Glomerular endothelial cell (primary cell): ENCODE measurements at places on chromosomes 5 and 9. TPM values are rescaled to one million over a fixed set of nuclear protein-coding genes. Genes with fewer than 3 reads are reported as not detected.

GRCh38 chr9:127186806-127187205 lies 64.4 kb upstream of the ANGPTL2 start:
- peak; percentile 39 for DNase-seq

DNA sequence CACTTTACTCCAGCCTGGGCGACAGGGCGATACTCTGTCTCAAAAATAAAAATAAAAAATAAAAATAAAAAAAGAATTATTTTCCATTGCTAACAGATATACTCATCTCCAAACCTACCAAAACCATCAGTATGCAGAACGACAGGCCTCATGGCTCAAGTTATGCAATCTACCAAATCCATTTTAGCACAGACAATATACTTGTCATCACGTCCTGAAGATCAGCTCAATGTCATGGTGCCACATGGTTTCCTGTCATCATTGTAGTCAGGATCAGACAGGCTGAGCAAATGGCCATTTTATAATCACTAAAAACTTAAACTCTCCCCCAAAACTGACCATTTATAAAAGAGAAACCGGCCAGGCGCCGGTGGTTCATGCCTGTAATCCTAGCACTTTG lies 69.1 kb downstream of the HABP4 start:
- DNase-seq: no peak

GRCh38 chr9:5909976-5910375 lies 19.3 kb downstream of the MLANA start:
- DNase-seq: no peak

Gene XRCC4
- 5.9 and 10.0 TPM in 2 replicates for total RNA-seq

- DNase-seq: no peak
These were observed 785 bp upstream of the P4HA2 start for GRCh38 chr5:132228241-132229035.

Gene ANAPC2
- total RNA-seq: 22.9 and 34.2 TPM in 2 replicates

Gene ZSWIM6
- 16.3 and 20.4 TPM in 2 replicates for total RNA-seq

DNA sequence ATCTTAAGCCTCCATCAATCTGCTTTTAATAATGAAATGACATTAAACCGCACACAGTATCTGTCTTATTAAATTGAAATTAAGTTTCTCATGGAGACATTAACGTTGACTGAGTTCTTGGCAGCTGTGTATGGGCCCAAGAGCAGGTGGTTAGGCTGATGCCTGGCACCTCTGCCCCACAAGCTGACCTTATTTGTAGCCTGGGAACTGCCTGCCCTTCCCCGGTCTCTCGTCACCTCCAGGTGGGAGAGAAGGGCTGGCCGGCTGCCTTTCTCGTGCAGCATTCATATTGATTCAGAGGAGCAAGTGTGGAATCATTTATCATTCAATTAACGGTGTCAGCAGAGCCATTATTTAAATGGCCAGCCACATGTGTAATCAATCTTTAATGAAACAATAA lies 53.0 kb upstream of the FCN1 start:
- DNase-seq: no peak

GRCh38 chr9:106218854-106219253 lies 524.5 kb downstream of the TMEM38B start:
- no peak for DNase-seq

Gene IFNA2
- total RNA-seq: not detected in 2 replicates

- DNase-seq: no peak
These were observed 315.6 kb downstream of the TRIM32 start for GRCh38 chr9:117002686-117003085.

GRCh38 chr5:113233606-113234005 lies 201.2 kb downstream of the TSSK1B start:
- DNase-seq: no peak

DNA sequence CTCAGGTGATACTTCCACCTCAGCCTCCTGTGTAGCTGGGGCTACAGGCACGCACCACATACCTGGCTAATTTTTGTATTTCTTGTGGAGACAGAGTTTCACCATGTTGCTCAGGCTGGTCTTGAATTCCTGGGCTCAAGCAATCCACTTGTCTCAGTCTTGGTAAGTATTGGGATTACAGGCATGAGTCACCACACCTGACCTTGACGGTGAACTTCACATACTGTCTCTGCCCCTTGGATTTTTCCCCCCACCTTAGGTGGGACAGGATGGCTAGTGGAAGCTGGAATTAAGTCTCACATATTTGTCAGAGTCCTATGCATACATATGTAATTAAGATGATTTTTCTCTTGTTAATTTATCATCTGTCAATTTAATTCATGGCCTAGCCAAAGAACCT lies 20.9 kb upstream of the RFK start:
- DNase-seq: no peak

Gene CDH6
- total RNA-seq: 6.7 and 22.1 TPM in 2 replicates

- DNase-seq: no peak
These were observed 156.4 kb upstream of the RUSC2 start for GRCh38 chr9:35333551-35333950.

Gene ADAMTS16
- 0.53 and 1.1 TPM in 2 replicates for total RNA-seq

DNA sequence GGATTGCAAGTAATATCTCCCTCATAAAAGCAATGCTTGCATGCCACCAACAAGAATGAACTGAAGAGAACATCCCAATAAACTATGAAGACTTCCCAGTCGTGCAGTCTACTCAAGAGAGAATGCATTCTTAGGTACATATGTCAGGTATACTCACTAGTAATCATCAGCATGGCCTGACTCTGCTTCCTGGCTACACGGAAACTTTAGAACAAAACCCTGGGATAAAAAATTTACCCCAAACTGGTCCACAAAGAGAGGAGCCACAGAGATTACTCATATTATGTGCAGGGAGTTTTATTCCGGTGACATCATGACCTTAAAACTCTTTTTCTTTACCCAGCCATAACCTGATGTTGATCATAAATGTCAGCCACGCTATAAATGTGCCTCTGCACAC lies 57.5 kb upstream of the PAPPA start:
- DNase-seq: no peak

DNA sequence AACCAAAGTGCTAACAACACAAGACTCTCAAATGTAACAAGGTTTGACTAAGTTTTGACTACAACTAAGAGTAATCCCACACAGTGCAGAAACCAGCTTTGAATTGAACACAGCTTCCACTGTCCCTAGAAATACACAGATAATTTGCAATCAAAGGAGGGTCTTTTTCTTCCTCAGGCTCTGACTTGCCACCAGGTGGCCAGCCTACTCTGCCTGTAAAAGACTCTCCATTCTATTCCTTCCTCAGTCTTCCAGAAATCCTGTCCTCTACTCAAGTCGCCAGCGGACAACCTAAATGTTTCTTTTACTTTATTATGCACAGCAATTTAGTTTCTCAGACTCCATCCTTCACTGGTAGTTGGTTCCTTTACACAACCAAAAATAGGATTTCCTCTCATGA lies 32.2 kb upstream of the MCTP1 start:
- DNase-seq: no peak

GRCh38 chr9:30476826-30477225 lies 1907.6 kb upstream of the ACO1 start:
- no peak for DNase-seq

DNA sequence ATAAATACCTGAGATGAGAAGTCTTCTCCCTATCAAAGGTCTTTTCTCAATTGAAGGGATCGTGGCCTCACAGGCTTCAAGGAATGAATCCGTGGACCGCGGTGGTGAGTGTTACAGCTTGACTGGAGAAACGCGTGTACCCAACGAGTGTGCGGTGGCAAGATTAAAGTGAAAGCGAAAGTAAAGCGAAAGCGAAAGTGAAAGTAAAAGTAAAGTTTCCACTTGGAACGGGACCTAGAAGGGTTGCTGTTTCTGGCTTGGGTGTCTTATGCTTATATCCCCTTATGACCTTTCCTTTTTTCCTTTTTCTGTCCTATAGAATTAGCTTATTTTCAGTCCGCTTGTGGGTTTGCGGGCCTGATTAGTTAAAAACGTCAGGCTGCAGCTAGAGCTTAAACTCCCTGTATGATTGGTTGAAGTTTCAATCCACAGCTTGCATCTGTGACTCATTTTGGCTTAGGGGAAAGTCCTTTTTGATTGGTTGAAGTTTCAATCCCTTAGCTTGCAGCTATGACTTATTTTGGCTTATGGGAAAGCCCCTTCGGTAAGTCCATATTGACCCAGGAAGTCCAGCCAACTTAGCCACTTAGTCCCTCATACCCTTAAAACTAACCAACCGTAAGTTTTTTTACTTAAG lies 924.3 kb upstream of the CDH10 start:
- no peak for DNase-seq

Gene WDR31
- 0.68 and 0.99 TPM in 2 replicates for total RNA-seq

DNA sequence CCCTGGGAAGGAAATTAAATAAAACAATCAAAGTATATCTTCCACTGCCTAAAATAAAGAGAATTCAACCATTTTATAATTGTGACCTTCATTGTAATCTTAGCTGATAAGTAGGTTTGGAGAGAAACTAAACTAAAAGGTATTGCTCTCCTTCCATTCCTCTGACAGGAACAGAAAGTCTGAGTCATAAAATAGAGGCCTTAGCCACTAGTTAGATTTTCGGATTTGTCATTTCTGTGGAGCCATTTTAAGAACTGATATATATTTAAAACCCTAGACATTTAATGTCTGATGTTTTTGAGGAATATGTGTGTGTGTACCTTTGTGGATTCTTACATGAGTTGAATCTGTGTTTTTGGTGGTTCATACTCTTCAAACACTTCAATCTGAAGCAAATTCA lies 11.8 kb upstream of the TMC1 start:
- DNase-seq: no peak

DNA sequence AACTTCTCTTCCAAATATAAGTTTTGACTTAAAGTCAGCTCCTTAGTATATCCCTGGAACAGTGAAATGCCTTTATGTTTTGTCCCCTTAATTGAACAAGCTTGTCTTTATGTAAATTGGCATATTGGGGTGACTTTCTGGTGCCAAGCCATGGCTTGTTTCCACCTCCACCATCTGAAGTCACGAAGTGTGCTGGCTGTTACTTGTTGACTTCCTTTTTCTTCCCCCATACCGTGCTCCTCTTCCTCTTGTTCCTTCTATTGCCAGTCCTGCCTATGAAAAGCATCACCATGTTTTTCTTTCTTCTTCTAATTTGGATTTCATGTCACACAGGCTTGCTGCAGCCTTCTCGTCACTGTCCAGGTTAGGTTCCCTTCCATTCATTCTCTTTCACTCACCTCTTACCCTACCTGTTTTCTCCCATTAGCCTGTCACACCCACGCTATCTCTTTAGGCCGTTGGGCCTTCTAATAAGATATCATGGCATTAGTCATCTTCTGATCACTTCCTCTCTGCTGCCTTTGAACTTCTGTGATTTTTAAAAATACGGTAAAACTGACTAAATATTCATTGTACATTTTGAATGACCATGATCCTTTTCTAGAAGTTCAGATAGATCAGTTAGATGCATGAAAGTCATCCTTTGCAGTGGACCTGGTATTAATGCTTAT lies 48.1 kb downstream of the IQGAP2 start:
- no peak for DNase-seq

DNA sequence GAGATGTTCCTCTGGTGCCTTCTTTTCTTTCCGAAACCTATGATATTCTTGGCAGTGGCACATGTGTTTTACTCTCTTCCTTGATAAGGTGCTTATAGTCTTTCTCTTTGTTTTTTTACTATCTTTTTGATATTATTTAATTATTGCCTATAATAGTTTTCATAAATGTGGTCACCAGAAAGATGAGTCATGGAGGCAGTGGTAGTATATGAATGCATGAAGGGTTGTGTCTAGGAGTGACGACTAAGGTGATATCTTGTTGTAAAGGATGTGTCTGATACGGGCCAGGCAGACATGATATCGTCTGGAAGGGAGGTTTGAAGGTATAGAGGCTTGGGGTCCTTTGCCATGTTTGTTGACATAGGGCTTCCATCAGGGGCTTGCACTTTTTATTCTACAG lies 36.8 kb downstream of the SLC44A1 start:
- DNase-seq: no peak

GRCh38 chr9:34603610-34604231 lies 8.2 kb downstream of the RPP25L start:
- peak; percentile 31 for DNase-seq

DNA sequence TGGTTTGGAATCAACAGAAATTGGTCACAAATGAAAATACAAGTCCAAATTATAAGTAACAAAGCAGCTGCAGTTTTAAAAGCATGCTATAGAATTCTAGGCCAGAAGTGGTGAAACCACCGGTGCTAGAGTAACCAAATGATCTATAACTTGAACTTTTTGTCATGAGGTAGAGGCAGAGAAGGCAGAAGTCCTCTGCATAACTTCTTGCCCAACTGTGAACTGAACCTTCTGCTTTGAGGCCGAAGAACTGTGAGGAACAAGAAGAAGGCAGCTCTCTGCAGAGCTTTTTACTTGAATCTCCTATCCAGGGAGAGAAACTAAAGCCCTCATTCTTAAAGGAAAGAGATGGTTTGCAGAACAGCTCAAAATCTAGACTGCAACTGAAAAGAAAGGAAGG lies 36.2 kb upstream of the TENT2 start:
- DNase-seq: no peak
